T1000 (cell line): ENCODE measurements at places on chromosomes 13 and 19.

DNA sequence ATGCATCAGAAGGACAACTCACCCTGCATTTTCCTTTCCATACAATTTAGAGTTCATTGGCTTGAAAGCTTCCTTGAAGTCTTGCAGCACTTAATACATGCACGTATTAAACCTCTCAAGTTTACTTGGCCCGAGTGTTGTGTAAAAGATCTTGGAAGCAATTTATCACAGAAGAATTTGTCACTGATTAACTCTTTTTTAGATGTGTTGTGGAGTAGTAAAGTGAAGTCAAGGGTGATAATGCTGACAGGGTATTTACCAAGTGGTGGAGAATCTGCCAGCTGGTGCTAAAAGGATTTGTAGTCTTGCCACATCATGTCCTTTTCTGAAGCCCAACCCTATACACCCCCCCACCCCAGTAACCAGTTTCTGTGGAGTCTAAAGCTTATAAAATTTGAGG is 421.0 kb upstream of the MIR17HG start:
- no peak for DNase-seq

GRCh38 chr13:33249066-33249465 is 36.5 kb downstream of the STARD13 start:
- DNase-seq = no peak

GRCh38 chr19:33562636-33563035 is 41.0 kb upstream of the PEPD start:
- DNase-seq = no peak

GRCh38 chr13:66864627-66865026 is 365.5 kb downstream of the PCDH9 start:
- no peak for DNase-seq

DNA sequence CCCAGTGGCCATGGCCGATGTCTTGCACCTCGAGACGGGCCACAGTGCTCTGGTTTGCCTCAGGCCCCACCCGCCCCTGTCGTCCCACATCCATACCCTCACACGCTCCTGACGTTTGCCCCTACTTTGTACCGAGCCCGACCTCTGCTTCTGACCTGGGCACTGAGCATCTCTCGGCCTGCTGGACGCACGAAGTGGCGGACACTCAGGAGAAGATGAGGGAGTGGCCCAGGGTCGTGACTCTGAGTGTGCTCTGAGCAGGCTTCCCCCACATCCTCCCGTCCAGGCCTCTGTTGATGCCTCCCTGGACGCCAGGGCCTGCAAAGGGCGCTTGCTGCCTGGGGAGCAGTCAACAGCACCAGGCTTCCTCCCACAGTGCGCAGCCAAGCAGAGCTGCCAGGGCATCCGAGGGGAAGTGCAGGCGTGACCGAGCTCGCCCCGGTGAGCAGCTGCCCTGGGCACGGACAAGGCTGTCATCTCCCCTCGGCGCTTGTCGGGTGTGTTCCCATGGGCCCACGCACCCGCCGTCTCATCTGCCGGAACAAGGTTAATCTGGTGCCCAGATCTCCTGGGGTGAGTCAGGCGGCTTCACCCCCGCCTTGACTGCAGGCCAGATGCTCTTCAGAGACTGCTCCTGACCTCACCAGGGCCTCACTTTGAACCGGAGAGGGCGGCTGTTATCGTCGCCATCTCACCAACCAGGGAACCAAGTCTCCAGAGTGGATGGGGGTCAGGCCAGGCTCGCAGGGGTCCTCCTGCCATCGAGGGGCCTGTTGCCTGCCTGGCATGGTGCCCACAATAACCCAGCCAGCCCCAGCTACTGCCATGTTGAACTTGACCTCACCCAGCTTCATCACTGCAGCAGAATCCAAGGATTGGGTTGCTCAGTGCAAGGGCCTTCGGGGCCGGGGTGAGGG is 27.2 kb downstream of the COMP start:
- DNase-seq = peak; percentile 79

- DNase-seq = no peak
Observed at GRCh38 chr13:95261956-95262355, 39.3 kb downstream of the ABCC4 start.

- no peak for DNase-seq
Observed at GRCh38 chr13:42478531-42479156, 95.3 kb upstream of the TNFSF11 start.

- DNase-seq = no peak
Observed at GRCh38 chr13:46864941-46865340, 31.9 kb downstream of the HTR2A start.

DNA sequence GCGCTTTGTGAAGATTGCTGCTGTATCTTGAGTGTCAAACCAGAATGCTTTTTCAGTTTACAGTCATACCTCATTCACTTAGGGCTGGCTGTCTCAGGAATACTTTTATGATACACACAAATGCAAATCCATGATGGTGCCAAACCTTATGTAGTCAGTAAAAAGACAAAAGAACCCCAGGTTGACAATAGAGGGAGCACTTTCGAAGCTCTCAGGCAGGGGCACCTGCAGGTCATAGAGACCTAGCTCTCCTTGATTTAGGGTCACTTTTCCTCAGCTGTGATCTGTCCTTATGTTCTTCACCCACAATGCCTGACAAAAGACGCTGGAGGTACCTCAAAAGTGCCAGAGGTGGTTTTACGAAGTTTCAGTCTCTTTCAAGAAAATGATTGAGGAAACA is 172.2 kb downstream of the DNAJC15 start:
- DNase-seq = no peak

DNA sequence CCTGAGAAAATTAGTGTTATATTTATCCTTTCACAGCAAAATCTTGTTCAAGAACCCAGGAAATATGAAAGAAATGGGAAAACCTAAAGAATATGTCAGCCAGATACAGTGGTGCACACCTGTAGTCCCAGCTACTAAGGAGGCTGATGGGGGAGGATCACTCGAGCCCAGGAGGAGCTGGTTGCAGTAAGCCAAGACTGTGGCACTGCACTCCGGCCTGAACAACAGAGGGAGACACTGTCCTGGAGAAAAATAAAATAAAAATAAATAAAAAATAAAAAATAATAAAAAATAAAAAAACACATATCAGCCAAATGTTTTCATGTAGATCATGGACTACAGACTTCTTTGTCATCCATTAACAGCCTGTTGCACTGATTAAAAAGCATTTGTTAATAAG is 244.8 kb upstream of the KLHL1 start:
- no peak for DNase-seq

GRCh38 chr19:7456964-7457541 is 31.8 kb downstream of the PEX11G start:
- no peak for DNase-seq

DNA sequence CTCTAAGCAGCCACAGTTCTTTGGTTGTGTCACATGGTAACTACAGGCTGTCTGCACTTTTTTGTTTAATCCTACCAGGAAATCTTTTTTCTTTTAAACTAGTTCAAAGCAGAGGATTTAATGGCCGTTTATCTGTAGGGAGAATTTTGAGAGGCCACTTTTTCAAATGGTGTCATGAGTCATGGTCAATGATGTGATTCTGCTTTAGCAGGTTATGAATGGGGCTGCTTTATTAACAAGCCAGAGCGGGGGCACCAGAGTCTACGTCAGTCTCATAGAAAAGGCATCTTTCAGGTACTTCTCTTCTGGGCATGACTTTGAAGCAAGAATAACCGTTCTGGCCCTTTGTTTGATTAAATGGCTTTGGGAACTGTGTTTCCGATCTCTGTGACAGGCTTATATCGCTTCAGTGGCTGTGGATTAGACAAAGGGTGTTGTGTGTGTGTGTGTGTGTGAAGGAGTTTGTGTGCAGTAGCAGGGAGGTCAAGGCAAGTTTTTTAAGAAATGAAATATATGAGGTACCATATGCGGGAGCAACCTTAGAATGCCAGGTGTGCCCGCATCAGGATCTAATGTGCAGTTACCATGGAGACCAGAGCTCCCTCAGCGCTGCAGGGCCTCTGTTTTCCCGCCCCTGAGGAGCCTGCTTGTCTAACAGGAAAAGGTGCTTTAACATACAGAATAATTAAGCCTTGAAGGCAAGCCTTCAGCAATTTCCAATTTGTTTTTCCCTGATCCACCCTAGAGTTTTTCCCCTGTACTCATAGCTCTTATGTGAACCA is 120.5 kb downstream of the KATNAL1 start:
- DNase-seq = no peak
